ENCODE measurements at places on chromosomes 16 and 17. TPM values are rescaled to one million over a fixed set of nuclear protein-coding genes. Genes with fewer than 3 reads are reported as not detected.
A peak's percentile ranks its signal among the peaks of the same experiment; 100 is the strongest.

DNA sequence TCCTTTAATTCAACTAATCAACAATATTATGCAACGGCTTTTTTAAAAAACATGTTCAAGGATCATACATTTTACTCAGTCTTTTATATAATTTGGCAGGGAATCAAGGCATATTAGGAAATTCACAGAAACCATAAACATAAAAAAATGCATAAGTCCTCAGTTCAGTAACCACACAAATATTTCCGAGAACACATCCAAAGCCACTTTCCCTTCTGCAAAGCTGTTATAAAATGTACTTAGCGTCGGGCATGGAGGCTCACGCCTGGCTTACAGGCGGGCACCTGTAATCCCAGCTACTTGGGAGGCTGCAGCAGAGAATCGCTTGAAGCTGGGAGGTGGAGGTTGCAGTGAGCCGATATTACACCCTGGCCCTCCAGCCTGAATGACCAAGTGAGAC lies 9.7 kb upstream of the ZC3H7A start:
- DNase-seq, result no peak

DNA sequence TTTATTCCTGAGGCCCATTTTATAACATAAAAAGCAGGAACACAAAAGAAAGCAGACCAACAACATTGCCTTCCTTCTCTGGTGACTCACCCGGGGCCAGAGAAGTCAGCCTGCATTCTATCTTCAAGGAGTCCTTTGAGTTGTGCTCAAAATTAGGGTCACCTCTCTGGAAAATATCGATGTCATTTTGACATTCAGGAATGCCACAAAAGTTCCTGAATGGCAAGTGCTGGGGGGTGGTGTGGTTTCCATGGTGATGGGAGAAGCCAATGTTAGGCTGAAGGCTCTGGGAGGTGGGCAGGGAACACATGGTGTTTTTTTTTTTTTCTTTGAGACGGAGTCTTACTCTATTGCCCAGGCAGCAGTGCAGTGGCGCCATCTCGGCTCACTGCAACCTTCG lies 159.6 kb downstream of the HAPSTR1 start:
- no peak for DNase-seq

The SYNRG gene
- 34.4 TPM for total RNA-seq

GRCh38 chr16:89004209-89004831 lies 27.3 kb upstream of the CBFA2T3 start:
- no peak for DNase-seq

- DNase-seq, result no peak
Observed at GRCh38 chr17:49041527-49041926, 44.3 kb downstream of the IGF2BP1 start.

The RGS9 gene
- 5.0 TPM for total RNA-seq

GRCh38 chr17:75105126-75106080 lies 4.4 kb upstream of the ARMC7 start:
- no peak for DNase-seq

GRCh38 chr16:77169650-77170236 lies 21.2 kb upstream of the MON1B start:
- no peak for DNase-seq

GRCh38 chr17:7704601-7705268 lies at the start of gene EFNB3:
EFNB3 (plus strand) TSS chr17:7705202; CDS start chr17:7705599, 397 bp downstream.
- DNase-seq, result no peak

The CDK5R1 gene
- 0.88 TPM for total RNA-seq

DNA sequence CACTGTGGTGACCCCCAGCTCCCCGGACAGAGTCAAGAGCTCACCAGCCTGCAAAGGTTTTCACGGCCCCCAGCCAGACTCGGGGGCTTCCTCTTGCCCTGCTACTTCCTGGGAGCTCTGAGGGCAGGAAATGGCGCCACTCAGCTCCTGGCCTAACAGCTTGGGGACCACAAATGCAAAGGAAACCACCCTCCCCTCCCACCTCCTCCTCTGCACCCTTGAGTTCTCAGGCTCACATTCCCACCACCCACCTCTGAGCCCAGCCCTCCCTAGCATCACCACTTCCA lies 375 bp upstream of the SPN start:
- no peak for DNase-seq

DNA sequence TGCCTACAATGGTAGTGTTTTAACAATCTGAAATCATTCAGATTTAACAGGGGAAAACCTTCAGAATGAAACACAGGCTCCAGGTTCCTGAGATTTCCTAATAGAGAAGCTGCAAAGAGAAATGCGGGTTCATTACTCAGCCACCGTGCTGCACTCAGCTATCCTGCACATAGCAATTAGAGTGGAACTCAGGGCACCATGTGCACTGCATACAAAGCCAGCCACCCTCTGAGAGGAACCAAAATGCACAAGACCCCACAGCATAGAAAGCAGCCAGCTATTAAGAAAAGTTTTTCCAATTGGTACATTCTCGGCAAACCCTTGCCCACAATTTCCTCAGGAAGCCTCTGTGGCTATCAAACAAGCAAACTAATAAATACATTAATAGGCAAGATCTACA lies 37.4 kb downstream of the TOM1L2 start:
- no peak for DNase-seq

DNA sequence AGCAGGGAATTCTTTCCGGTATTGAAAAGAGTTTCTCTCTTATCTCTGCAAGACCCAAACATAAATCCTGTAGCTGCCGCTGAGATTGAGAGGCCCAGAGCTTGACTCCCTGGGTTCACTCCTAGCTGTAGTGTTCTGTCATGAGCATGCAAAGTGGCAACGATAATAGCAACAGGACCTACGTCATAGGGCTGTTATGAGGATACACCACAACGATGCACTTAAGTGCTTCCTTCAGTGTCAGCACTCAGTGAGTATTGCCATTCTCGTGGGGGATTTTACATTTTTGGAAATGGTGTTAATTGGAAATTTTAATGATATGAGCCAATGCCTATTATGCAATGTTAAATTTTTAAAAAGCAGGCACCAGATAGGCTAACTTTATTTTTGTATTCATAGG lies 199.8 kb downstream of the CYLD start:
- DNase-seq, result no peak

DNA sequence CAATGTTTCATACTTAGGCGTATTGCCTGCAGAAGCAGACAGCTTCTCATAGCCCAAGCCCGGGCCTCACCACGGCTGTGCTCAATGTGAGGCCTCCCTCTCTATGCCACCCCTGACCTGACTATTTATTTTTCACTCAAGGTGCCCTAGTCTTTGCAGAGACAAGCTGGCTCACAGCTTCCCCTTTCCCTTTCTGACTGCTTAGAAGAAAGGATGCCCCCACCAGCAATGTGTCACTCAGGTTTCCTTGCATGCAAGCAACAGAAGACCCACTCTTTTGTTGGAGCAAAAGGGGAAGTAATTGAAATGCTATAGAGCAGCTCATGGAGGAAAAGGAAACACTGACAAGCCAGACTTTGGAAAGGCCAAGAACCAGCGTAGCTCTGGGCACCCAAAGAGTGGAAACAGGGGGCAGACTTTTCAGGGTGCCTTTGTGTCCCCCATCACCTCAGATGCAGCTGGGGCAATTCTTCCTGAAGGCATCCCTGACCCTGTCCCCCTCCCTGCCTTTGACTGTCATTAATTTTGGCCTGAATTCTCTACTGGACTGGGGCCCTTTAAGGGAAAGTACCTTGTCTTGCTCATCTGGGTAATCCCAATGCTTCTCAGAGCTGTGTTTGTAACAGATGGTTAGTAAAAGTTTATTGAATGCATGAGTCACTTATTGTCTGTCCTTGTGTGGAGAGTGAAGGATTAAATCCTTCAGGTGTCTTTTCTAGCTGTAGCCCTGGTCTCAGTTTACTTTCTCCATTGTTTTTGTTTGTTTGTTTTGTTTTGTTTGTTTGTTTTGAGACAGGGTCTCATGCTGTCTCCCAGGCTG lies 17.8 kb downstream of the RGS9 start:
- DNase-seq, result no peak

DNA sequence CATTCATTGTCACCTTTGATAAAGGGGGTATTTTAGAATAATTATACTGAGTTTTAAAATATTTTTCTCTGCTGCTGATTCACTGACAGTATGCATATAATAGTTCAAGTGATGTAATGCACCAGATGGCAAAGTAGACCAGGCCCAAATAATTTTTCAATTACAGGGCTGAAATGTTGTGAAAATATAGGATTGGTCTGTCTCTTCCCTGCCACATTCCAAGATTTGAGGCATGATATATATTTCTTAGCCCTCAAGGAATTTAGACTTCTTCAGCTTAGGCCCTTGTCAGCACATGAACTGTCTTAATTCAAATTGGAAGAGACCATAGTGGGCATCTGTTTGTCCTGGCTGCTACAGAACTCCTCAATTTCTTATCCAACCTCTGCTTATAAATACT lies 39.2 kb upstream of the SLC12A3 start:
- DNase-seq, result no peak

DNA sequence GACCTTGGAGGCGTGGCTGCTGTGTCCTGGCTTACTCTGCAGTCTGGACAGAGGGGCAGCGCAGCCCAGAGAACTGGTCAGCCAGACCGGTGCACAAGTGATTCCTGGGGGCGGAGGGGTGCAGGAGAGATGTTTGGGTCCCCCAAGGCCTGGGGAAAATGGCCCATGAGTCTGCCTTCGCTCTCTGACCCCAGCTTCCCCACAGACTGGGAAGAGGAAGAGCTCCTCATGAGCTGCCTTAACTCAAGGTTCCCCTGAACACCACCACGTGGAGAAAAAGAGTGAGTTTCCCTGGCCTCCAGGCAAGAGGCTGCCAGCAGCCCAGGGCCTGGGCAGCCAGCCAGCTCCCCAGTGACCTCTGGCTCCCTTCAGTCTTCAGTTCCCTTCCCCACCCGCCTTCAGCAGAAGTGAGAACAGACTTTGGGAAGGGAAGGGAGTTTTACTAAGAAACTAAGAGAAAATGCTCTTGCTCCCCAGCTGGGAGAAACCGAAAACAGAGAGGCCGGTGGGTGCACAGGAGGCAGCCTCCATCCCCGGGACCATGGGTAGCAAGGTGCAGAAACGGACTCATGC lies 2.0 kb upstream of the C17orf99 start:
- DNase-seq, result peak; percentile 56

GRCh38 chr17:82034371-82035011 lies 3.0 kb downstream of the DCXR start:
- DNase-seq, result no peak

The UTS2R gene
- 0.33 TPM for total RNA-seq

GRCh38 chr16:3478242-3478925 lies 16.9 kb downstream of the C16orf90 start:
- DNase-seq, result no peak

DNA sequence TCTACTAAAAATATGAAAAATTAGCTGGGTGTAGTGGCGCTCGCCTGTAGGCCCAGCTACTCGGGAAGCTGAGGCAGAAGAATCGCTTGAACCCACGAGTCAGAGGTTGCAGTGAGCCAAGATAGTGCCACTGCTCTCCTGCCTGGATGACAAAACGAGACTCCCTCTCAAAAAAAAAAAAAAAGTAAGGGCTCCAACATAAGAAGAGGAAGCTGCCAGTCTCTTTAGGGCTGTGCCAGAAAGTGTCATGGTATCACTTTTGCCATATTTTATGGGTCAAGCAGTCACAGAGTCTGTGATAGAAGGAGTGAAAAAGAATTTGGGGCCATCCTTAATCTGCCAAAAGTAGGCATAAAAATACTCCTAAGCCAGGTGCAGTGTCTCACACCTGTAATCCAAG lies 1.4 kb upstream of the PIPOX start:
- no peak for DNase-seq

The HAGHL gene
- total RNA-seq, result 7.5 TPM

GRCh38 chr17:75996665-75997590 lies 3.7 kb upstream of the CDK3 start:
- peak; percentile 78 for DNase-seq

- no peak for DNase-seq
Observed at GRCh38 chr17:58318627-58319172, 9.9 kb downstream of the TSPOAP1 start.

DNA sequence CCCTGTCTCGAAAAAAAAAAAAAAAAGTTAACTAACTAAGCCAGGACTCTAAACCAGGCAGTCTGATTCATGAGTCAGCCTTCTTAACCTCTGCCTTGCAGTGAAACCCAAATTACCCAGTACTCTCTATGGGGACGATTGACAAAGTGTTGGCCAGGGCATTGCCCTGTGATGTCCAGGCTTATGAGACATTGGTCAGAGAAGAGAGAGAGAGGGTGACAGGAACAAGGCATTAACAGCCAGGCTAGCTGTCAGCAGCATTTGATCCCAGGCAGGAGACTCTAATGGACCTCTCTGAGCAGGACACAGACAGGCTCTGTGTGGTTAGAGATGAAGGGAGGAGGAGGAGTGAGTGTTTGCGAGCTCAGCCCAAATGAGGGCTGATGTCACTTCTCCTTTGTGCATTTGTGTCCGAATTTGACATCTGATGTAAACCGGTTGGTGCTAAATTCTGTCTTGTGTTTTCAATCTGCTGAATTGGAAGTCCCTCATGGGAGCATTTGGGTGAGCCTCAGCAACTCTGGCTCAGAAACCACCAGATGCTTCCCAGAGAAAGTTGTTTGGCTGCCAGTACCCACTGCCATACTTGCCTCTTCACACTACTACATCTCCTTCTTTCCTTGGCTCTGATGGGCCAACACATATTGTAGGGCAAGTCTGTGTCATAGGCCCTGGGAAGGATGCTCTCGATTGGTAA lies 4.3 kb upstream of the MYL4 start:
- no peak for DNase-seq

DNA sequence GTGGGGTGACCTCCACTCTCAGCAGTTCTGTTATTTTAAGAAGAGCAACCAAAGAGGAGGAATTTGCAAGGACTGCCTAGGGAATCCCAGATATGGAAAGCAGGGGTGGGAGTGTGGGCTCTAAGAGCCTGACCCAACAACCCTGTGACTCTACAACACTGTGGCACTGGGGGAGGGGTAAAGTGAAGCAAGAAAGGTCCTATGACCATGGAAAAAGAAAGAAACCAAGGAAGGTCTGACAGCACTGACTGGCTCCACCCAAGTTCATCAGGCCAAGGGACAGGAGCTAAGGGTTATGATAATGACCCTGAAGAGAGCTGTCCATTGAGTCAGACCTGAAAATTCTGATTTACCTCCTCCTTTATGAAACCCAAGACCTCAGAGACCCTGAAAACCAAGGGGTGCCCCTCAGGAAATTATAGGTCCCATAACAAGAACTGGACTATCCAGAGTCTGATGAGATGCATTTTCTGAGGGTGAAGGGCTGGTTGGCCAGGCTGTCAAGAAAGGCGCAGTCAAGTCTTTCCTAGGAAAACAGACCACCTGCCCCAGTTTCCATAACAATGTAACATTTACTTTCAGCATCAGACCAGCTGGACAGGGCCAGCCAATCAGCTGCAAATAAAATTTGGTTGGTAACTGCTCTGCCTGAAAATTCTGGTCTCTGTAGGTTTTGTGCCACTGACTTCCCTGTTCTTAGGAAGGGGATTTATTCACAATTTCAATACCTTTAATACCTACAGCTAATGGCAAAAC lies 53.8 kb upstream of the MTMR4 start:
- no peak for DNase-seq

The CDH16 gene
- not detected for total RNA-seq

GRCh38 chr17:45394091-45394490 lies 38.6 kb downstream of the ARHGAP27 start:
- DNase-seq, result no peak

The TERB1 gene
- 0.33 TPM for total RNA-seq
